Astrocyte (in vitro differentiated cells and primary cell): ENCODE measurements at places on chromosomes 2 and 18.

DNA sequence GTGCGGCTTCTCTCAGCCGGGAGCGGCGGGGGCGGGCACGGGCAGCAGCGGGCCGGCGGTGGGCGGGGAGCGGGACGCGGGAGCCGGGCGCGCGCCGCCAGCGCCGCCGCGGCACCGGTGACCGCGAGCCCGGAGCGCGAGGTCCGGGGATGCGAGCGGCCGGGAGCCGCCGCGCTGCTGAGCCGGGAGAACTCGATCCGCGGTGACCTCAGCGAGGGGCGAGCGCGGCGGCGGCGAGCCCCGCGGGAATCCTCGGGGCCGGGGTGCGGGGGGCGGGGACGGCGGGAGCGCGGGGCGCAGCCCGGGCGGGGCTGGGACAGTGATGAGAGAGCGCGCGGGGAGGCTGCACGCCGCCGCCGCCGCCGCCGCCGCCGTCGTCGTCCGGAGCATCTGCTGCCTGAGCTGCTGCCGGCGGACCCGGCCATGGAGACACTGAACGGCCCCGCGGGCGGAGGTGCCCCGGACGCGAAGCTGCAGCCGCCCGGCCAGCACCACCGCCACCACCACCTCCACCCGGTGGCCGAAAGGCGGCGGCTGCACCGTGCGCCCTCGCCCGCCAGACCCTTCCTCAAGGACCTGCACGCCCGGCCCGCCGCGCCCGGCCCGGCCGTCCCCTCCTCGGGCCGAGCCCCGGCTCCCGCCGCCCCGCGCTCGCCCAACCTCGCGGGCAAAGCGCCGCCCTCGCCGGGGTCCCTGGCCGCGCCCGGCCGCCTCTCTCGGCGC lies at the start of gene MTCL1:
Gene MTCL1, plus strand, starts transcription at position 319 of the 723 bp plus-strand sequence. Its CDS starts 105 bp downstream, at position 424.
- H3K36me3 ChIP-seq, result peaks cover 5% of the 10 kb centered on the region
- no peaks in the 10 kb centered on the region for H3K27me3 ChIP-seq

DNA sequence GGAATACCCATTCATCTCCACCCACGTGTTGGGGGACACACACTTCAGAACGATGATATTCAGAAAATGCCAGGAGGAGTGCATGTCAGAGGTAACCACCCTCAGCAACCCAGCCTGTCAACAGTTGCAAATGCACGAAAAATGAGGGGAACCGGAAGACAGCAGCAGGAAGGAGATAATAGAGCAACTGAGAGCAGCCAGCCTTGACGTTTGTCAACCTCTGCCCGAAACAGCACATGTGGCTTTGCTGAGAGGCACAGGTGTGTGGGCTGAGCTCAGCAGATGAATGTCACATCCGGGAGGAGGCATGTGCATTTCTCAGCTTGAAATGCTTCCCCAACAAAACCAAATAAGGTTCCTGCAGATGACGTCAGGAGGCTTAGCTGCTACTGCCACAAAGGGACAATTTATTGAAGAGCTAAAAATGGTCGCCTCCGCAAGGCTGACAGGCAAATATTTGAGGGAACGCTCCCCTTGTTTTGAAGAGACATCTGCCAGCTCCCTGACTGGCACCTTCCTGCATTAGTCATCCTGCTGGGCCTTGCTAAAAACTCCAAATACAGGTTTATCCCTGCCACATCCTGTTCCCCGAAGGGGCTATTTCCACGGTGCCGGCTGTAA lies 419.0 kb downstream of the NBAS start:
- no peak for DNase-seq
- no peaks in the 10 kb centered on the region for H3K27me3 ChIP-seq
- no peaks in the 10 kb centered on the region for H3K36me3 ChIP-seq
- peaks cover 7% of the 10 kb centered on the region for H3K4me1 ChIP-seq
- no peak overlapping the region for H3K27ac ChIP-seq

DNA sequence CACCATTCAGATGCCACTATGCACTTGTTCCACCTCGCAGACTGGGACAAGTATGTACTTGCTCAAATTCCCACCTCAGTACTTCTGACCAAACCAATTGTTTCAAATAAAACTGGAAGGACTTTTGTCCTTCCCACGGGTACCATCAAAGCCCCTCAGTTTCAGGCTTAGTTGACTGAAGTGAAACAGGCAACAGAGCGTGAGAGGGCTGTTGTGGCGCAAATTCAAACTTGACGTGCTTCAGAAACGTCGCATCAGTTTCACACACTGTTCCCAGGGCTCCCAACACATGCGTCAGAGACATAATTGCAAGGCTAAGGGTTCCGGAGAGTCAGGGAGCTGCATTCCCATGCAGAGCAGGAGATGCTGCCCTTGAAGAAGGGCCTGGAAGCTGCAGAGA lies 33.7 kb downstream of the RNF152 start:
- no peak for DNase-seq
- H3K4me3 ChIP-seq, result no peak overlapping the region
- peaks cover 11% of the 10 kb centered on the region for H3K4me1 ChIP-seq
- H3K36me3 ChIP-seq, result no peaks in the 10 kb centered on the region
- no peaks in the 10 kb centered on the region for H3K27me3 ChIP-seq

DNA sequence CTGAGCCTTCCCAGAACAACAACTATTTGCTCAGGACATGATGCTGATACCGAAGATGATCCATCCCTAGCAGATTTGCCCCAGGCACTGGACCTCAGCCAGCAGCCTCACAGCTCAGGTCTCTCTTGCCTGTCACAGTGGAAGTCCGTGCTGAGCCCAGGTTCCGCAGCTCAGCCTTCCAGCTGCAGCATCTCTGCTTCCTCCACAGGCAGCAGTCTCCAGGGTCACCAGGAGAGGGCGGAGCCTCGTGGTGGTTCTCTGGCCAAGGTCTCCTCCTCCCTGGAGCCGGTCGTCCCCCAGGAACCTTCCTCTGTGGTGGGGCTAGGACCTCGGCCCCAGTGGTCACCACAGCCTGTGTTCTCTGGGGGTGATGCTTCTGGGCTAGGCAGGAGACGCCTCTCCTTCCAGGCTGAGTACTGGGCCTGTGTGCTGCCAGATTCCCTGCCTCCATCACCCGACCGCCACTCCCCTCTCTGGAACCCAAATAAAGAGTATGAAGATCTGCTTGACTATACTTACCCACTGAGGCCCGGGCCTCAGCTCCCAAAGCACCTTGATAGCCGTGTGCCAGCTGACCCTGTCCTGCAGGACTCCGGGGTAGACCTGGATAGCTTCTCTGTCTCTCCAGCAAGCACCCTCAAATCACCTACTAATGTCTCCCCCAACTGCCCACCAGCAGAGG lies 15.4 kb downstream of the CEP68 start:
- no peaks in the 10 kb centered on the region for H3K27me3 ChIP-seq
- DNase-seq, result no peak
- peaks cover 25% of the 10 kb centered on the region for H3K4me1 ChIP-seq
- H3K27ac ChIP-seq, result no peak overlapping the region

- H3K4me1 ChIP-seq, result no peaks in the 10 kb centered on the region
- H3K27me3 ChIP-seq, result no peaks in the 10 kb centered on the region
- DNase-seq, result no peak
- no peak overlapping the region for H3K4me3 ChIP-seq
These were observed 111.6 kb downstream of the ATL2 start for GRCh38 chr2:38265461-38265860.

DNA sequence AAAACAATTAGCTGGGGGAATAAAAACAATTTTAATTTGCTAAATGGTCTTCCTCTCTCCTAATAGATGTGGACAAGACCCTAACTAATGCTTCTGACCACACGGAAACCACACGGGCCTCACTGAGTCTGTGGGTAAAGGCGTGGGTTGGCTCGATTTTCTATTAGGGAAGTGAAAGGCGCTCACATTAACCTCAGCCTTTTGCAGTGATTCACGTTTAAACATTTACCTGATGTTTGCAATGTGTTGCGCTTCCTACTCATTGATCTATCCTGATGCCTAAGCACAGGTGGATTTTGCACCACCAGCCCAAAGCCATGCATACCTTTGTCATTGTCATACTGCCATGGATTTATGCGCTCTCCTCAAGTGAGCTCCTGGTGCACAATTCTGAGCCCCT lies 35.6 kb upstream of the NRP2 start:
- peaks cover 15% of the 10 kb centered on the region for H3K4me1 ChIP-seq
- no peaks in the 10 kb centered on the region for H3K36me3 ChIP-seq
- no peak for DNase-seq

- H3K27me3 ChIP-seq, result no peaks in the 10 kb centered on the region
- no peaks in the 10 kb centered on the region for H3K4me1 ChIP-seq
- H3K27ac ChIP-seq, result no peak overlapping the region
- no peak for DNase-seq
These were observed 40.6 kb downstream of the DHX57 start for GRCh38 chr2:38835015-38835601.

- H3K4me1 ChIP-seq, result peaks cover 7% of the 10 kb centered on the region
- H3K27me3 ChIP-seq, result no peaks in the 10 kb centered on the region
- H3K4me3 ChIP-seq, result no peak overlapping the region
- peak; percentile 29 for DNase-seq
- H3K27ac ChIP-seq, result no peak overlapping the region
- H3K36me3 ChIP-seq, result peaks cover 8% of the 10 kb centered on the region
These were observed 152.5 kb upstream of the RASGRP3 start for GRCh38 chr2:33323957-33324356.

GRCh38 chr18:363301-364085 lies 95.6 kb upstream of the THOC1 start:
- no peaks in the 10 kb centered on the region for H3K27me3 ChIP-seq
- H3K36me3 ChIP-seq, result no peaks in the 10 kb centered on the region
- DNase-seq, result peak; percentile 90
- H3K4me3 ChIP-seq, result no peak overlapping the region
- peaks cover 32% of the 10 kb centered on the region for H3K4me1 ChIP-seq

GRCh38 chr18:22846088-22846683 lies 86.9 kb upstream of the RBBP8 start:
- H3K27me3 ChIP-seq, result no peaks in the 10 kb centered on the region
- no peak overlapping the region for H3K4me3 ChIP-seq
- peaks cover 11% of the 10 kb centered on the region for H3K4me1 ChIP-seq
- DNase-seq, result no peak

- peaks cover 14% of the 10 kb centered on the region for H3K4me1 ChIP-seq
- DNase-seq, result peak; percentile 84
- peaks cover 10% of the 10 kb centered on the region for H3K27me3 ChIP-seq
- no peaks in the 10 kb centered on the region for H3K36me3 ChIP-seq
- no peak overlapping the region for H3K27ac ChIP-seq
These were observed 194.2 kb downstream of the INHBB start for GRCh38 chr2:120539937-120540718.

GRCh38 chr2:173752152-173752551 lies 213.0 kb downstream of the SP3 start:
- no peak overlapping the region for H3K4me3 ChIP-seq
- H3K27me3 ChIP-seq, result no peaks in the 10 kb centered on the region

- no peak overlapping the region for H3K27ac ChIP-seq
- no peaks in the 10 kb centered on the region for H3K27me3 ChIP-seq
- no peaks in the 10 kb centered on the region for H3K4me1 ChIP-seq
- no peaks in the 10 kb centered on the region for H3K36me3 ChIP-seq
- DNase-seq, result no peak
- H3K4me3 ChIP-seq, result no peak overlapping the region
These were observed 53.2 kb upstream of the CNGA3 start for GRCh38 chr2:98293030-98293429.

DNA sequence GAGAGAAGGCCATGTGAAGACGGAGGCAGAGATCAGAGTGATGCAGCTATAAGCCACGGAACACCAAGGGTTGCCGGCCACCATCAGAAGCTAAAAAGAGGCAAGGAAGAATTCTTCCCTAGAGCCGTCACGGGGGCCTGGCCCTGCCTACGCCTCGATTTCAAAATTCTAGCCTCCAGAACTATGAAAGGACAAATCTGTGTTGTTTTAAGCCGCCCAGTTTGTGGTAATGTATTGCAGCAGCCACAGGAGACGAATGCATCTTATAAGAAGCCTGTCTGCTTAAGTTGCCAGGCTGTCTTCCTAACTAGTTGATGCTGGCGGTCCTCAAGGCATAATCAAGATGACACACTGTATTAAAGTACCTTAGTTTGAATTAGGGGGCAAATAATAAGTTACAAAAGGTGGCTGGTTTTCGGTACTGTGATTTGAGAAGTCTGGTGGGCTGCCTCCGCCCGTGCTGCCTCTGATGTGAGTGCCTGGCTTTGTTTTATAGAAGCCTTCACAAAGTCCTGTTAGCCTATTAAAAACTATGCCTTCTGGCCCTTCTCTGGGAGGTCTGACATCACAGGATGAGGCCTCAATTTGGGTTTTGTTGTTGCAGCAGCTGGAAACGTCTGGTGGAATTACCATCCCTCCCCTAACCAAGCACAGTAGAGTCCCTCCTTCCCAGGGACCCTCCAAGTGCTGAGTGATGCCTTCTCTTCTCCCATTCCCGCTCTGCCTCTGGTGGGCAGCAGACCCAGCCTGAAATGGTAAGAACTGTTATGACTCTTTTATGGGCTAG lies 53.6 kb downstream of the SRD5A2 start:
- no peak overlapping the region for H3K27ac ChIP-seq
- peaks cover 4% of the 10 kb centered on the region for H3K27me3 ChIP-seq
- H3K36me3 ChIP-seq, result no peaks in the 10 kb centered on the region
- no peak for DNase-seq
- H3K4me1 ChIP-seq, result no peaks in the 10 kb centered on the region
- no peak overlapping the region for H3K4me3 ChIP-seq

- no peak for DNase-seq
- H3K4me3 ChIP-seq, result no peak overlapping the region
- H3K4me1 ChIP-seq, result no peaks in the 10 kb centered on the region
- no peaks in the 10 kb centered on the region for H3K27me3 ChIP-seq
- H3K27ac ChIP-seq, result no peak overlapping the region
These were observed 48.7 kb upstream of the FZD7 start for GRCh38 chr2:201984800-201985525.

DNA sequence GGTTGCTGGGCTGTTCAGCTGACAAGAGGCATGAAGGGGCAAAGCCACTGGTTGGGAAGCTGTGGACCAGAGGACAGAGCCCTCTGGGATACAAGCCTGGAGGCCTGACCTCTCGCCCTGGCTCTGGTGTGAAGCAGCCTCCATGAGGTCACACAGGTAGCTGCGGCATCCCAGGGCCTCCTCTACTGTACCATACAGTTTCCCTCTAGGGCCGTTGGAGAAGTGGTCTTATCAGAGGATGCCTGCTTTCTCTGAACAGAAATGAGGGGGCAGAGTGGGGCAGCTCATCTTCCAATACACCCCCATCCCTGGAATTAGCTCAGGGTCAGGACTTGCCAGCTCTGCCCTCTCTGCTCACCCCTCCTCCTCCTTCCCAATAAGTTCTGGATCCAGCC lies 135.1 kb upstream of the SMAD2 start:
- H3K36me3 ChIP-seq, result no peaks in the 10 kb centered on the region
- H3K4me3 ChIP-seq, result no peak overlapping the region
- H3K27me3 ChIP-seq, result peaks cover 4% of the 10 kb centered on the region
- DNase-seq, result no peak

DNA sequence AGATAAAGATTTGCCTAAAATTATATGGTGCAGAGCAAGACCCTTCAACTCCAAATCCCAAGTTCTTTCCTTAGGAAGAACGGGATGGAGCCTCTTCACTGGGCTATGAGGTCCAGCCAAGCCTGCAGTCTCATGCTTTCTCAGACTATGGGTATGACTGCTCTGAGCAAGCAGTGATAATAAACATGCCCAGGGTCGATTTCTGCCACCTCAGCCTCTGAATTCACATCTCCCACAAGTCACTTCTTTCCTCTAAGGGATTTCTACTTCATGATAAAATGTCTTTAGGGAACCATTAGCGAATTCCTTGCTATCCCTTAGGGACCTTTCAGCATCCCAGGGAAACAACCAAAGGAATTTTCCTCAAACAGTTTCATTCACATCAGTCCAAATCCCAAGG lies 94.8 kb downstream of the GFPT1 start:
- no peak for DNase-seq
- no peak overlapping the region for H3K27ac ChIP-seq
- H3K4me1 ChIP-seq, result peaks cover 9% of the 10 kb centered on the region
